Activated naive CD4-positive, alpha-beta T cell treated with anti-CD3 and anti-CD28 coated beads, Interleukin-2, amount 50 U/mL, for 72 hours (primary cell): ENCODE measurements at places on chromosomes 3 and 15. TPM values are rescaled to one million over a fixed set of nuclear protein-coding genes. Genes with fewer than 3 reads are reported as not detected.

DNA sequence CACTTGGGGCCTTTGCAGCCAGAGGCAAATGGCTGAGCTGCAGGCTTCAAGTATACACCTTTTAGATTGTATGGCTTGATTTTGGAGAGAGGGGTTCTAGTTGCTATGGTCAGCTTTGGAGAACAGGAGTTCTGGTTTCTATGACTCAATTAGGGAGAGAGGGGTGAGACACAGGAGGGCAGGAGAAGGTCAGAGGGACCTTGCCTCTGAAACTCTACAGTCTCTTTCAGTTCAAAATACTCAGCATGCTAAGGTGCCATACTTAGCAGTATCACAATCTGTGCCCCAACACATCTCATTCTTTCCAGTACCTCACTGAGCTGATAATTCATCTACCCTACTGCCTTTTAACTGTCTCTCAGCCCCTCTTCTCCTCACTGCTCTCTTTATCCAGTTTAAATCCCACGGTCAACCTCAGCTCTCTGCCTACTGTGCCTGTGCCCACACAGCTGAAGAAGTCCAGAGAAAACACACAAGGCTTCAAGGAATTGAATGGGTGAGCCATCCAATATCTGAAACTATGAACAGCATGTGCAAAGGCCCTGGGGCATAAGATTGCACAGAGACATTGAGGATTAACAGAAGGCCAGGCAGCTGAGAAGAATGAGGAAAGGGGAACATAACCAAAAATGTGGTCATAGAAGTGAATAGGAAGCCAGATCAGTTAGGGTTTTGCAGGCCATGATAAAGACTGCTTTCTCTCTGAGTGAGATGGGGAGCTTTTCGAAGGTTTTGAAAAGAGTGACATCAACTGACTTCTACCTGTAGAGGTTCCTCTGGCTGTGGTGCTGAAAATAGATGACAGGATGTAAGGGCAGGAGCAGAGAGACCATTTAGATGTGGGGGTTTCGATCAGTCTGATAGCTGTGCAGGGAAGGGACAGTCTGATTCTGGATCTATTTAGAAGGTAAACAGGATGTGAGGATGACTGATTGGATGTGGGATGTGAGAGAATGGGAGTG, 54.5 kb upstream of the C3orf80 start:
- DNase-seq = no peak

GRCh38 chr3:78957456-78957855, 810.3 kb downstream of the ROBO1 start:
- no peak for DNase-seq

GRCh38 chr15:66849393-66849745, 147.3 kb downstream of the SMAD6 start:
- no peak for DNase-seq

DNA sequence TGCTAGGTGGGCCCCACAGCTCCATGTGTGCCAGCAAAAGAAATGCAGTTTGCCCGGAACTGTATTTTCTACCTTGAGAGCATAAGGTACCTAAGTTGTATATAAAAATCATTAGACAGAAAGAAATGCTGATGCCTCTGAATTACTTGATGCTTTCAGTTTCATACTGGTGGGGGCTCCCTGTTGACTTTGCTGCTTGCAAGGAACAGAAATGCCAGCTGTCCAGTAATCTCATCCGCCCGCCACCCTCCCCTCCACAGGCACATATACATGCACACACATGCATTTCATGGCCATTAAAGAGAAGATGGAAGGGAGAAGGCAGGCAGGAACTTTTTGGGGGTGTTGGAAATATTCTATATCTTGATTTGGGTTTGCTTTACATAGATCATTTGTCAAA, 38.4 kb downstream of the LIMD1 start:
- no peak for DNase-seq

DNA sequence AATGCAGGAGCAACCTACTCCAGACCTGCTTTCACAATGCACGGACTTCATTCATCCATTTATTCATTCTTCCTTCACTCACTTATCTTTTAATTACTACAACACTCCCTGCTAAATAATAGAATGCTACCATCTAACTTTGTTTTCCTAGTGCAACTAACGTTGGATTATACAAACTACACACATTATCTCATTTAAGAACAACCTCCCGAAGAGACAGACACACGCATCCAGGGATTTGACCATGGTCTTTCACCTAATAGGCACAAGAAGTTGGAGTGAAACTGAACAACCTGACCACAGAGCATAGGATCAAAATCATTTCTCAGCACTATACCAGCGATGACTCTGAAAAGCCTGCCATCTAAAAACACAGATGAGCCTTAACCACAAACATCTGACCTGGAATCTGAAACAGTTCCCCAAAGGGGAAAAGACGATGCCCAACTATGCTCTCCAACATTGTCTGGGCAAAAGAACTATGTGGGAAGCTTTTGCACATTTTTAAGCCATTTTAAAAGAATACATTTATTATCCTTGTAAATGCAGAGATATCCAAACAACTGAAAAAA, 21.0 kb downstream of the ZNF385D start:
- DNase-seq = no peak

DNA sequence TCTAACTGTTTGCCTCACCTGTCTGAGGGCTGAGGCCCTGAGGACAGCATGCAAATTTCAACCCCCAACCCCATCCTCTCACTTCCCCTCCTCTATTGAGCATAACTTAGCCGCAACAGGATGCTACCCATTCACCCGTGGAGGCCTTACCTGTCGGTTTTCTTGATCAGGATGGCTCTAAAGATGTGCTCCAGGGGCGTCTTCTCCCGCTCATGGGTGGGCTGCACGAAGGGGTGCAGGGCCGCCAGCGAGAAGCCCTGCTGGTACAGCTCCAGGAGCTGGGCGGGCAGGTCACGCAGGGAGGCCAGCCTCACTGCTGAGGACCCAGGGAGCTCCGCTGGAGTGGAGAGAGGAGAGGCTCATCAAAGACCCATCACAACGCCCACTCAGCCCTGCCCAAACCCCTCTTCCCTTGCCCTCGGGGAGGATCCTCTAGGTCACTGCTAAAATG, 79.8 kb downstream of the RFTN1 start:
- DNase-seq = no peak

DNA sequence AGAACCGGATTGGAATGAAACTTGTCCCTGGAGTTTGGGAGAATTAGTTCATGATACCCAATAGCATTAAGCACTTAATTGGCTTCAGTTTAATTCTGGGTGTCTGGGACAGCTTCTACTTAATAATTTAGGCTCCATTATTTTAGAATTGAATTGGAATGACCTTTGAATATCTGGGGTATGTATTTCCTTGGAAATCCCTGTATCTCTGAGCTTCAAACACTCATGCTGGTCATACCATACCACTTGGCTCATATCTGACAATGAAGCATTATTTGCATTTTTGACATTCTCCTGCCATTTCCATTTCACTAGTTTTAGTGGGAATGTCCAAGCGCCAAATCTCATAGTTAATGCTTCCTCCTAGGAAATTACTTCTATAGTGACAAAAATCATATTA, 393.1 kb downstream of the DIPK2A start:
- no peak for DNase-seq

- no peak for DNase-seq
Observed at GRCh38 chr3:134677196-134677986, 26.6 kb upstream of the KY start.

GRCh38 chr3:39724233-39724846, 85.1 kb upstream of the MYRIP start:
- no peak for DNase-seq

DNA sequence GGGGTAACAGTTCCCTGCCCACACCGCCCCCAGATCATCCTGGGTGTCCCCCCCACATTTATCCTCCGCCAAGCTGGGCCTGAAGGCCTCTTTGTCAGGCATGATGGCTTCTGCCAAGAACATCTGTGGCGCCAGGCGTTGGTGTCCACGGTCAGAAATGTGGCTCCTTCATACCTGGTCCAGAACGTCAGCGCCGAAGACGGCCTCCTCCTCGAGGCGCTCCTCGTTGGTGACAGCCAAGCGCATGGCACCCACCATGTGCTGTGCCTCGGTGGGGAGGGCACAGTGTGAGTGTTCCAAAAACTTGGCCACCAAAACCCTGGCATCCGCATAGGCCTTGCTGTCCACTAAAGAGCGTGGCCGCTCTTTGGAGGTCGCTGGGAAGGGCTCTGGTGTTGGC, 146.5 kb downstream of the NSMCE3 start:
- no peak for DNase-seq

DNA sequence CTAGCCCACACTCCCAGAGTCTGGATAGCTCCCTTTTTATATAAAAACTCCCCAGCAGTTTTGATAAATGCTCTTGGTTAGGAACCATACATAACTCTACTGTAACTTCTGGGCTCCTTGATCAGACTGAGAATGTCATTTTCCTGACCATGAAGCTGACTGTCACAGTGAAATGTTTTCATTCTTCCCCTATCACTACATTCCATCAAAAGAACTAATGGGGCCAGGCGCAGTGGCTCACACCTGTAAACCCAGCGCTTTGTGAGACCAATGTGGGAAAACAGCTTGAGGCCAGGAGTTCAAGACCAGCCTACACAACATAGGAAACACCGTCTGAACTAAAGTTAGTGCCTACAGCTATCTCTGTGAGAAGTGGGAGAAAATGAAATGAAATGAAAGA, 72.8 kb upstream of the MYO5C start:
- no peak for DNase-seq

DNA sequence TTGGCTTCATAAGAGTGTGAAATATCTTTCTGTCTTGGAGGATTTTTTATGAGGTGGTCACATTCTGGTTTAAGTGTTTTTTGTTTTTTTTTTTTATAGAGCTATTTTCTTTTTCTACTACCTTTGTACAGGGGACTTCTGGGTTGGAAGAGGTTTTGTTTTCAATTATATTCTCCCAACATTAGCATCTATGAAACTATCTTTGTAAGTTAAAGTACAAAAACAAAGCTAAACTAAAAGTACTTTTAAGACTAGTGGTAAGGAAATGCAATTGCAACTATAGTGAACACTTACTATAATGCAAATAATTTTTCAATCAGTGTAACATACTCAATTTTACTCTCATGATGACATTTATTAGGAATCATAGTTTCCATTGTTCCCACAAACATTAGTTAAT, 688.2 kb downstream of the SI start:
- DNase-seq = no peak

DNA sequence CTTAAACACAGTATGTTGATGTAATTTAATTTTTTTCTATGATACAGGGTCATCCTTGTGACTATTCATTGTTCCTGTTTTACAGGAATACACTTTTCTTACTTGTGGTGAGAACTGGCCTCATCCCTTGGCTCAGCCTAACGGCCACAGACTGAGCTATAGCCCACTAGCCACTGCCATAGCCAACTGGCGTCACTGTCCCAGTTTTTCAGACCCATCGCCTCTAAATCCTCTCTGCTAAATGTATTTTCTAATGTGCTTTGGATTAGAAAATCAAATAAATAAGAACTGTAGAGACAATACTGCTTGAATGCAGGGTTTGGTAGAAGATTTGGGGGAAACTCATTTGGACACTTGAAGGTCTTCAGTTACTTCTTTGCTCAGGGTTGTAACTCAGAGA, 113.1 kb downstream of the TIGIT start:
- DNase-seq = no peak

- no peak for DNase-seq
Observed at GRCh38 chr3:31546162-31546561, 13.4 kb downstream of the STT3B start.

DNA sequence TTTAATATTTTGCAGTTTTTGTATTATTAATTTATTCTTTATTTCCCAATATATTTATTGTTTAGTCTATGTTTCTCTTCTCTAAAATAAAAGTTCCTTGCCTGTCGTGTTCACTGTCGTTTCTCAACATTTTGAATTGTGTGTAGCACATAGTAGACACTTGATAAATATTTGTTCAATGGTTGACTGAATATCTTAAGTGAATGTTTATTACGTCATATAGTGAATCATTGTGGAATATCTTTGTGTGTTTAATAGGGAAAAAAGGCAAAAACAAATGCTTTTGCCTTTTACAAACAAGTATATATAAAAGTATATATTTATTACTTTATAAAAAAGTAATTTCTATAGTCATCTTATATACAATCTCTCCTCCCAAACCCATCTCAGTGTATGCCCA, 572.3 kb downstream of the EPHA3 start:
- DNase-seq = no peak

DNA sequence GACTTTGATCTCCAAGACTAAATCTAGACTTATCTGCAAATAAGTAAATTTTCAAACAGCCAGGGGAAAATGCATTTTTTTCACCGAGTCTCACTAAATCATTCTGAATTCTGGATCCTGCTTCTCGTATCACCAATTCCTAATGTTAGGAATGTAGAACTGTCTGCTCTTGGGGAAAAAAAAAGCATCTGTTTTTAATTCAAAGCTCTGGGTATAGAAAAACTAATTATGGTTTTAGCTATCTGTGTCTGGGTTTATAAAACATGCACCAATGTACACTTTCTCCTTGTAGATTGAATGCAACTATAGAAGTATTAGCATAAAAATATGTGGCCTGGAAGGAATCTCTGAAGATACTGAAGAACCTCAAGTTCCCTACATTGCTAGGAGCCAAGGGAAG, 4.8 kb upstream of the CDAN1 start:
- no peak for DNase-seq

DNA sequence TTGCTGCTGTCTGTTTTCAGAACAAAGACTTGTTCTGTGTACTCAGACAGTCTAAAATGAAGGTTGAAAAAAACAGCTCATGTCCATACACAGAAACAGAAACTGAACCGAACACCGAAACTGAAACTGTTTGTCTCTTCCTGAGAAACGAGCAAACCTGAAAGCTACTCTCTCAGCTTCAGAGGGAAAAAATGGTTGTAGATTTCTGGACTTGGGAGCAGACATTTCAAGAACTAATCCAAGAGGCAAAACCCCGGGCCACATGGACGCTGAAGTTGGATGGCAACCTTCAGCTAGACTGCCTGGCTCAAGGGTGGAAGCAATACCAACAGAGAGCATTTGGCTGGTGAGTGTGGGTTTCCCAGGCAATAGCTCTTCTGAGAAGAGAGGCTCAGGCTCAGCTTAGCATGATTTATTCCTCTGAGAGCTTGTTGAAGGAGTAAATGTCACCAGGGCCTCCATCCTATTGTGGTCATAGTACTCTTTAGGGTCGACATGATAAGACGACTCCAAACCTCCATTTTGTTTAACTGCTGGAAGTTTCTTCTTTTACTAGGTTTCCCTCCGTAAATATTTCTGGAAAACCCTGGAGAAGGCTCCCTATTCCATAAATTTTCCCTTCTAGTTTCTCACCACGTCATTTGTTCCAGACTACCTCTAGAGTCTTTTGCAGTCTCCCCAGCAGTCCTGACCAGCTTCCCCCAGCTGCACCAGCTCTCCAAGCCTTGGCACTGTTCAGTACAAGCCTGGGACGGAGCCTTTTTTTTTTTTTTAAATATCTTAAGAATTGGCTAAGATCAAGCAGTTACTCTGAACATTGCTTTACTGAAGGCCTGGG, at the start of gene RTP4:
RTP4 (plus strand) TSS at position 135 of the 838 bp plus-strand sequence; CDS start at position 192, 57 bp downstream.
- peak; percentile 39 for DNase-seq

Gene ATP2B2
- not detected for total RNA-seq

Gene ECT2
- 72.3 TPM for total RNA-seq

Gene TUSC7
- not detected for total RNA-seq

Gene SLC24A5
- not detected for total RNA-seq

Gene TTLL13
- total RNA-seq = 0.49 TPM

Gene FOXB1
- total RNA-seq = 0.16 TPM

Gene FGF7
- total RNA-seq = not detected

Gene MYZAP
- 0.20 TPM for total RNA-seq
